ENCODE measurements at places on chromosomes 6 and 20.
A peak's percentile ranks its signal among the peaks of the same experiment; 100 is the strongest.

GRCh38 chr20:57374931-57375651, 16.1 kb upstream of the RBM38 start:
- DNase-seq, result peak; percentile 61

- DNase-seq, result no peak
These were observed 27.8 kb downstream of the STAU1 start for GRCh38 chr20:49160057-49160929.

- DNase-seq, result no peak
These were observed 33.7 kb upstream of the HBS1L start for GRCh38 chr6:135088281-135088680.

DNA sequence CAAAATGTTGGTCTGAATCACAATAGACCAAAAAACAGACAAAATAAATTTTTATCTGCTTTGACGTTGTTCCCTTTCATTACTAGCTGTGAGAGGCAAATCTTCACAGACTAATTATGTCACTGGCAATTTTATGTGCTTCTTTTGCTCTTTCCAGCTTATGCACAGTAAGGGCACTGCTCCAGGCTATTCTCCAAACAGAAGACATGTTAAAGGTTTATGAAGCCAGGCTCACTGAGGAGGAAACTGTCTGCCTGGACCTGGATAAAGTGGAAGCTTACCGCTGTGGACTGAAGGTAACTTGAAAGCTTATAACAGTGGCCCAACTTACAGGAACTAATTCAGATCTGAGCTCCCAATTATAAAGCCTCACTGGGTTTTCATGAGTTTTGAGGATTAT, 15.5 kb upstream of the SNRNP48 start:
- no peak for DNase-seq
